ENCODE measurements at places on chromosomes 6 and 20.

DNA sequence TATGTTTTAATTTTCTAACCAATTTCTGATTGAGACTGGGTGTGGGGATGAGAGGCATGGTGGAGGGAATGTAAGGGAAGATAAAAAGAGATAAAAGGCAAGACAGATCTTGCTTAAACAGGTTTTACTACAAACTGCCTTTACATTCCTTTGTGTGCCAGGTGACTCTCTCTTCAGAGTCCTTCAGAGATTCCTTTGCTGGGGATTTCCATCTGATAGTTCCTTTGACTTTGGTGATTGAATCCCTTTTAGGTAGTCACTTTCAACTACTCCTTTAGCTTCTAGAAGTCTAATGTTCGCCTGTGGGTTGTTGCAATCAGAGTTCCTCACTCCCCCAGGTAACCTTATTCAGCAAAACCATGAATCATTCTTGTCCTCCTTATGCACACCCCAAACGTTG lies 283.3 kb upstream of the MANEA start:
- no peak for DNase-seq

DNA sequence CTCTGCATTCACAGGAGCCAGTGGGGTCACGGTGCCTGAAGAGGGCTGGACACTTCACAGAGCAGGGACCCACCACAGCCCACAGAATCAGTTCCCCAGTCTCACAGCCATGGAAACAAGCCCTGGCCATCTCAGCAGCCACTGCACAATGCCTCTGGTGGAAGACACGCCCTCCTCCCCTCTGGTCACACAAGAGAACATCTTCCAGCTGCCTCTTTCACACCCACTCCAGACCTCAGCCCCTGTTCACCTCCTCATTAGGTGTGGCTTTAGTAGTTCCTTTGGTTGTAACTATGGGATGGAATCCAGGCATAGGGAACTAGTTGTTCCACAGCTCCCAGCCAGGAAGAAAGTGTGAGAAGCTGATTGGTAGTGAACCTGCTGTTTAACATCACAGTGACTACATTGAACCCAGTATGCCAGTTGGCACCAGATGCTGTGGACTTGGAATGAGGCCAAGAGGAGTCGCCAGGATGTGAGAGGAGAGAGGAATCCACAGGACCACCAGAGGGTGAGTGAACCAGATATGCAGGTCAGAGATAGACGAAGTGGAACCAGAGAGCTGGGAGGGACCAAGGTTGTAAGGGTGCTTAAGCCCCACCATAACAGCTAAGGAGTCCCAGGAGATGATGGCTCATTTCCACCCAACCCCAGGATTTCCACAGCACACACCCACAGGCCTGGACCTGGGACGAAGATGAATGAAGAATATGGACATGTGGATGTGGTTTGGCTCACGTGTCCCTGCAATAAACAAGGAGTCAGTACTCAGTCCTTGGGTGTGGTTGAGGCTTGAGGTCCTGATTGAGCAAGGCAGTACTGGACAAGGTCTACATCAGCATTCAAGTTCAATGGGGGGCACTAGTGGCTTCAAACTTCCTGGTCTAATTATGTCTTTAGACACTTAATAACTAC lies 8.8 kb upstream of the BTN3A3 start:
- DNase-seq: no peak

DNA sequence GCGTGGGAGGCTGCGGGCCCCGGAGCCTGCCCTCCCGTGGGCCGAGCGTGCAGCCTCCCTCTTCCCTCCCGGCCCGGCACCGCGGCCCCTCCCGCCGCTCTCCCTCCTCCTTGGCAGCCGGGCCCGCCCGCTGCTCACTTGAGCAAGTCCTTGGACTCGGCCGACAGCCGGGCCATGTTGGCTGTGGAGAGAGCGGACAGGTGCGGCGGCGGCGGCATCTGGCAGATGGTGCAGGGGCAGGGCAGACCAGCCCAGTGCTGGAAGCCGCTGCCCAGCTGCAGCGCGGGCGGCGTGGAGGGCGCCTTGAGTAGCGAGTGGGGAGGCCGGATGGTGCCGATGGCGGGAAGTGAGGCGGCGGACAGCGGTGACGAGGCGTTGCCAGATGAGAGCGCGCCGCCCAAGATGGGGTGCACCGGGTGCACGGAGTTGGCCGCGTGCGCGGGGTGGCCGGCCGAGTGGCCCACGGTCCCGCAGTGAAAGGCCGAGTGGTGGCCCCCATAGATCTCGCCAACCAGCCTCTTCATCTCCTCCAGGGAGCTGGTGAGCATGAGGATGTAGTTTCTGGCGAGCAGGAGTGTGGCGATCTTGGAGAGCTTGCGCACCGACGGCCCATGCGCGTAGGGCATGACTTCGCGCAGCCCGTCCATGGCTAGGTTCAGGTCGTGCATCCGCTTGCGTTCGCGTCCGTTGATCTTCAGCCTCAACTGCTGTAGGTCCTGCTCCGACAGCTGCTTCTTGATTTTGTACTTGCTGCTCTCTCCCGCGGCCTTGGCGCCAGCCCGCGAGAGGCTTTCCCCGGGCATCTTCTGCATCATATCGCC lies 766 bp downstream of the OLIG3 start:
- no peak for DNase-seq

DNA sequence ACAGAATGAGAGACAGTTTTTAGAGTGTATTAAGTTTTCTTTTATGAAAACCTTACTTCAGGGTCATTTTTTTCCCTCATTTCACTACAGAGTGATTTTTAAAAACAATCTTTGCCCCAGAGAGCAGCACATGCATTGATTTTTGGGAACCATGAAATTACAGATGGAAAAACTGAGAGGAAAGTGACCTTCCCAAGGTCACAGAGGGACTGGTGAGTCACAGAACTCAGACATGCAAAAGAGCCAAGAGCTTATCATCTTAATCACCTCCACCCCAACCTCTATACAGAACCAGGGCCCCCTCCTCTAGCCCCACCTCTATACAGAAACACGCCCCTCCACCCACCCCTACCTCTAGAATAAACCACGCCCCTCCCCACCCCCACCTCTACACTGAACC lies 10.7 kb downstream of the PXMP4 start:
- DNase-seq: no peak

- DNase-seq: no peak
Observed at GRCh38 chr6:117440706-117441525, 15.2 kb upstream of the ROS1 start.

All from right renal cortex interstitium (tissue), 3 donors.